ENCODE measurements at places on chromosomes 4 and X.

- DNase-seq, result no peak
These were observed 147.8 kb upstream of the BCOR start for GRCh38 chrX:40245488-40246071.

DNA sequence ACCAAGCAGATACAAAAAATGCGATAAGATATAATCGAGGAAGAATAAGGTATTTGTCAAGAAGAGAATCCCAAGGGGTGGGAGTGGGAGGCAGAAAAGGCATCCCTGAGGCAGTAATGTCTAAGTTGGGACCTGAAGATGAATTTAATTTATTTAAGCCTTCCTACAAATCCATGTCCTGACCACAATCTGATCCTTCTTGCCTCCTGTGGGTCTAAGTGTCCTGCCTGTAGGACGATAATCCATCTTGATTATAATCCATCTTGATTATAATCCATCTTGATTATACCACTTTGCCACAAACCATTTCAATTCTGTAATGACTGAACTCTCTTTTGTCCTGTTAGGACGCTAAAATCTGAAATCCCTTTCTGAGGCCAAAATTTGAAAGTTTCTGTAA is 130.2 kb downstream of the COL25A1 start:
- no peak for DNase-seq

DNA sequence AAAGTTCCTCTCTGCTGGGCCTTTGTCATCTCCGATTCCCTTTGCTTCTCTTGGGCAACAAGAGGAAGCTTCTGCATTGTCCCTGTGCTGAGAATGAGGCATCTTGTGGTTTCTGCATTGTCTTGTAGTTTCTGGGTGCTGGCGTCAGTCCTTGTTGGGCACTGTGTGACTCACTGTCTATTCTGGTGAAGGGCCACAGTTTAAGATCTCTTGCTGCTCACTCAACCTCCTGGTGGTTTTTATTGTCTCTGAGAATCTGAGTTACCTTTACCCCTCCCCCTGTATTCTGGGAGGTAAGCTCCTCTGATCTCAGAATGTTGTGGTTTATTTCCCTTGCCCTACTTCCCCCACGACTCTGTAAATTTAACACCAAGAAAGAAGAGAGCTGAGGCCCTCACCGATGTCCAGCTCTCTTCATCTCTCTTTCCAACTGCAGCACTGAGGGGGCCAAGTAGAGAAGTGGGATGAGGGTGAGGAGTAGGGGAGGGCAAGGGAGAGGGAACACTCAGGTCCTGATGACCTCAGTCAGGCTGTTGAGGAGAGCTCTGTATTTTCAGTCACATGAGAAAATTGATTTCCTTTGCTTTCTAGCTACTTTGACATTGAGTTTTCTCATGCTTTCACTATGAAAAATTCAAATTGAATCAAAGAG is 441.6 kb upstream of the PITX2 start:
- DNase-seq, result no peak

GRCh38 chr4:132195176-132195575 is 953.9 kb upstream of the PCDH10 start:
- DNase-seq, result no peak

GRCh38 chrX:75156531-75156945 is 455 bp upstream of the ABCB7 start:
- DNase-seq, result no peak

DNA sequence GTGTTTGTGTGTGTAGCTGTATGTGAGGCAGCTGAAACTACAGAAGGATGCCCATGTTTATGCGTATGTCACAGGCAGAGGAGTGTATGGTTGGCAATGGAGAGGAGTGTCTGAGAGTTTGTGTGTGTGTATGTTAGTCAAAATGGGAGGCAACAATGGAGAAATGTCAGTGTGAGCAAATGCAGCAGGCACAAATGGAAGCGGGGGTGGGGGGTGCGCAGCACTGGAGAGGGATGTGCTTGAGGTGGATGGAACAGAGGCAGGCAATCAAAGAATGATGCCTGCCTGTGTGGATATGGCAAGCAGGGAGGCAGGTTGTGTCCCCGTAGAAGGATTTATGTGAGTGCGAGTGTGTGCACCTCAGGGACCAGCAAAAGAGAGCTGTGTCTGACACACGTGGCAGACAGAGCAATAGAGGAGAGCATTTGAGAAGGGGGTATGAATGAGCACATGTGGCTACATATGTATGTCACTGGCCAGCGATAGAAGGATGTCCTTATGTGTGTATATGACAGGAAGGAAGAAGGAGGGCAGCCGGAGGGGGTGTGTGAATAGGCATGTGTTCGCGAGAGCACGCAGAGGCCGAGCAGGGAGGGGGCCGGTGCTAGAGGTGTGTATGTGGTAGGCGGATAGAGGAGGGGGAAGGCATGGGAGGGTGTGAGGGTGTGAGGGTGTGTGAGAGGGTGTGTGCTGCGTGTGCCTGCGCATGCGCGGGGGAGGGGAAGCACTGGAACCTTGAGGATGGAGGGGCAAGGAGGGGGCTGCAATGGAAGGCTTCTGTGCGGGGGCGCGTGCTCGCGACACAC is 1.1 kb downstream of the PJA1 start:
- DNase-seq, result peak; percentile 25

DNA sequence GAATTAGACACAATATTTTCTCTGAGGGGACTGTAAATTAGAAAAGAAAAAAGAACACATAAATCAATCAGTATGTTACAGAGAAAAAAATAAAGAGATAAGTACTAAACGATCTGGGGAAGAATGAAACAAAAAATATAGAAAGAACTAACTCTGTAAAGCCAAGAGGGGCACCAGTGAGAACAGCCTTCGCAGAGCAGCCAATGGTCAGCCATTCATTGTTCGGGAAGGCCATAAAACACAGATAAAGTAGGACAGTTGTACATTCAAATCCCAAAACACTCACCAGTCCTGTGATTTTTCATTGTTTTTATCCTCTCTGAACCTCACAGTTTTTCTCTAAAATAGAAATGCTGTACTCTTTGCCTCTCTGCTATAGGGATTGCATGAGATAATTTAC is 127.9 kb downstream of the NEK1 start:
- no peak for DNase-seq

GRCh38 chr4:145066063-145066501 is 31.9 kb downstream of the ANAPC10 start:
- no peak for DNase-seq

DNA sequence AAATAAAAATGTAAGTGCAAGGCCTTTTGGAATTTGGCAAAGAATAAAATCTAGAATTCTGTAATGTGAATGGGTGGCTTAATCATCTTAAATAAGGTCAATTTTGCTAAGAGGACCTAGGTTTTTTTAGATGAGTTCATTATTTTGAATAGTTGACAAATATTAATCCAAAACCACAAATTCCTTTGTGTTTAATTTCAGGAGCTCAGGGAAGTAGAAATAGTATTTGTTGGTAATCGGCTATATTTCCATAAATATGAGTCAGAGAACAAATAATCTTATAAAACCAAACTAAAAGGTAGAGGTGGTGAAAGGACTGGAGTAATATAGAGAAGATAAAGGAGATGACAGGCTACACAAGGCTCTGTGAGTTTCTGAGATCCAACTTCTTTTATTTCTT is 190.4 kb upstream of the TLL1 start:
- no peak for DNase-seq

DNA sequence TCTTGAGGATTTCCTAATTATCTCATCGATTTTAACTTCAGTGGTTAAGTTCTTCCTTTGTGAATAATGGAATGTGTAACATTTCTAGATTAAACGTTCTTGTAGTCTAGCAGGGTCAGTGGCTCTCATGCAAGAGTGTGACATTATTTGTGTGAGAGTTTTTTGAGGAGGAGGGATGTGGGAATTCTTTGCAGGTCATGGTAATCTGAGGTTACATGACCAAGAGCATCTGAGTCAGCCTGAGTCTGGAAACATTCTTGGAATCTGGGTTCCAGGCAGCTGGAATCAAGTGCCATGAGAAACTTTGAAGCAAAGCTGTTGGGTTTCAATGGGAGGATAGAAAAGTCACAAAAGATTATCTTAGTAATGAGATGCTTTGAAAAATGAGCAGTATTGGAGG is 49.5 kb downstream of the GK start:
- DNase-seq, result no peak

GRCh38 chrX:30982467-30982866 is 89.4 kb downstream of the FTHL17 start:
- no peak for DNase-seq

DNA sequence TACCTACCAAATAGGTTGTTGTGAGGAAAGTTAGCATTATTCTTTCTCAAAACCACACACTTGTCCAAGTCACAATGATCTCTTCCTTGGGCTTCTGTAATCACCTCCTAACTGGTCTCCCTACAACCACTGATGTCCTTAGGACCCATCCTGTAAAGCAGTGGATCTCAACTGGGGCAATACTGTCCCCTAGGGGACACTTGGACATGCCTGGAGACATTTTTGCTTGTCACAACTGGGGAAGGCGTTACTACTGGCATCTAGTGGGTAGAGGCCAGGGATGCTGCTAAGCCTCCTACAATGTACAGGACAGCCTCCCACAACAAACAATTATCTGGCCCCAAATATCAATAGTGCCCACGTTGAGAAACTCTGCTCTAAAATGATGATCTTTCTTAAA is 118.7 kb upstream of the AP1S2 start:
- DNase-seq, result no peak

DNA sequence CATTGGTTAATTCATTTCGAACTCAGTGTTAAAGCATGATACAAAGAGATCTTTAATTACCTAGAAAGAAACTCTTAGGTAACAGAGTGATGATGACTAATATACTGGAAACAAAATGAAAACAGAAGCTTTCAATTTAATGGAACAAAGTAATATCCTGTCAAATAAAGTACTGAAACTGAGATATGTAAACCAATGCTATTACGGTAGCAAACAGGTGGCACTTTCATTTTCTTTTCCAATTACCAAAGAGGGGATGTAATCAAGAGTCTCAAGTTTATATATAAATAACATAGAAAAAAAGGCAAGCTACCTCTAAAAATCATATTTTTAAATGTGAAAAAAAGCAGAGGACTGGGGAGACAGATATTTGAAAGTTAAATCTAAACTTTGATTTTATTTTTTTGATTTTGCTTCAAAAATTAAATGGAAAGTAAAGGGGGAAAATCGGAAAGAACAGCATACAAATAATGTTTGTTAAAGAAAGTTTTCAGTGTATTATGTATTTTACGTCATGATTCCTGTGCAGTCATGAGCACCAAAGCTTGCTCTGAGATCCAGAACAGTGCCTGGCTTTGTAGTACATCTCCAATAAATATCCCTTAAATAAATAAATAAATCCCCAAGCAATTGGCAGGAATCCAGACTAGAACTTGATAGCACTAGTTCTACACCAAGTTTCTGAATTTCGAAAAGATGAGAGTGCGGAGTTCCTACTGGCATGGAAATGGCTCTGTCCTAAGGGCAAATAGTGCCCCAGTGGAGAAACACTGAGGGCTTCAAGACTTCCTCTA is 25.0 kb upstream of the RAPGEF2 start:
- no peak for DNase-seq

- no peak for DNase-seq
These were observed 42.8 kb upstream of the PRKG2 start for GRCh38 chr4:81257816-81258215.

DNA sequence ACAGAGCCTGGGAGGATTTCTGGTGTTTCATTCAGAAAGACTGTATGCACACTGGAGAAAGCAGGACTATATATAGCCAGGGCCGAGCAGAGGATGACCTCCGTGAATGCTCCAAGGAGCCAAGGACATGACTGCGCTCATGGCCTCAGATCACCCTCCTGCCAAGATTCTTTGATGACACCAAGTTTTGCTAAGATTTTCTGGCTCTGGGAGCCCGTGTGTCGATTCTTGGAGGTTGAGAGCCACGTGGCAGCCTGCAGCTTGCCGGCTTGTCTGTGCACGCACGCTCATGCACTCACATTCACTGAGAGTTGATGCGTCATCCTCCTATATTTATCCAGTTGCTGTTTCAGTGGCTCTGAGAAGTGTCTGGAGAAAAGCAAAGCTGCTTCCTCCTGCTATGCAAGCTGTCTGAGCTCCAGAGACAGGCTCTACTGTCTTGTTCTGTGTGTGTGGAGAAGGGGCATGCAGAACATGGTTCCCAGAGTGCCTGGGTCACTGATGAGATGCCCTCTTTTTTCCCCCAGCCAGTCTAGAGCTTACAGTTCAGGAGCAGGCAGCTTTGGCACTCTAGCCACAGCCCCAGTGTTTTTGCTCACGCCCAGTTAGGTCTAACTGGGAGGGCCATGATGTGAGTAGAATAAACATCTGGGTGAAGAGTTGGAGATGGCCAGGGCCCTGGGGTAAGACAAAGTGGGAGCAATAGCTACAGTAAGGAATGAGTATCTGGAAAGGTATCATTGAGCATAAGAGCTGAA is 64.9 kb upstream of the SCOC start:
- DNase-seq, result no peak

GRCh38 chrX:71282514-71283402 is 677 bp upstream of the NONO start:
- no peak for DNase-seq

- no peak for DNase-seq
These were observed 71.1 kb upstream of the ZCCHC13 start for GRCh38 chrX:74232859-74233258.

- DNase-seq, result no peak
These were observed 105.9 kb upstream of the SLC7A11 start for GRCh38 chr4:138348055-138348454.

DNA sequence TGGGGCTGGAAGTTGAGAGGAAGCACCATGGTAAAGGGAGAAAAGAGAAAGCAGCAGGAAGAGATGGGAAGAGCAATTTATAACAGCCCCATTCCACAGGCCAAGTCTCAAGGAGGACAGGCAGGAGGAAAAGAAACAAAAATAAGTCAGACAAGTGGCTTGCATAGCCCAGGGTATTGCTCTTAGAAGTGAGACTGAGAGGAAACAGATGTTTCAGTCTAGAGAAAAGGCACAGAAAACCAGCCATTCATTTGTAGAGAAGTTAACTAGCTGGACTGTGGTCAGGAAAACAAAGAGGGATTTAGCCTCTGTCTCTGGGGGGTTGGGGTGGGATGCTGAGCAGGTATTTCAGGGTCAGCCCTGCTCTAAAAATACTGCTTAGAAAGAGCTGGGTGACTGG is 175.0 kb upstream of the ARHGEF9 start:
- DNase-seq, result no peak

DNA sequence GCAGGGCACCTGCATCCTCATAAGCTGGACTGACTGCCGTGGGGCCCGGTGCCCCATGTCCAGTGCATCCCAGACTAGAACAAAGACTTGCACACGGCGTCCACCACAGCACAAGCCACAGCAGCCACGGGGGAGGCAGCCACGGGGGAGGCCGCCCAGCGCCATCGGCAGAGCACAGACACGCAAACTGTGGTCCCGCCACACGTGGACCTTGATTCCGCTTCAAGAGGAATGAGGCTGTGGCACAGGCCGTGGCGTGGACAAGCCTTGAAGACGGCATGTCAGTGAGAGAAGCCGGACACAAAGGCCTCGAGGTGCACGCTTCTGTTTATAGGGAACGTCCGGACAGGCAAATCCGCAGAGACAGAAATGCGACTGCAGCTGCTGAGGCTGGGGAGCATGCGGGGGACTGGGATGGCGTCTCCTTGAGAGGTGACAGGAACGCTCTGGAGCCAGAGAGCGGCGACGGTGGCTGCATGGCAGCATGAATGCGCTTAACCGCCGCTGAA is 10.1 kb upstream of the CPLX1 start:
- DNase-seq, result no peak

- no peak for DNase-seq
These were observed 4.8 kb upstream of the CCSER1 start for GRCh38 chr4:90122355-90122748.

Data from stimulated activated CD8-positive, alpha-beta memory T cell treated with anti-CD3 and anti-CD28 coated beads, Interleukin-12 subunit alpha, Interleukin-12 subunit beta, amount 100 ng/mL, for 1 hour (primary cell).